Astrocyte (in vitro differentiated cells and primary cell): ENCODE measurements at places on chromosomes 1 and 21. TPM values are rescaled to one million over a fixed set of nuclear protein-coding genes. Genes with fewer than 3 reads are reported as not detected.

CCDC185 gene
- total RNA-seq = not detected in 2 replicates

DNA sequence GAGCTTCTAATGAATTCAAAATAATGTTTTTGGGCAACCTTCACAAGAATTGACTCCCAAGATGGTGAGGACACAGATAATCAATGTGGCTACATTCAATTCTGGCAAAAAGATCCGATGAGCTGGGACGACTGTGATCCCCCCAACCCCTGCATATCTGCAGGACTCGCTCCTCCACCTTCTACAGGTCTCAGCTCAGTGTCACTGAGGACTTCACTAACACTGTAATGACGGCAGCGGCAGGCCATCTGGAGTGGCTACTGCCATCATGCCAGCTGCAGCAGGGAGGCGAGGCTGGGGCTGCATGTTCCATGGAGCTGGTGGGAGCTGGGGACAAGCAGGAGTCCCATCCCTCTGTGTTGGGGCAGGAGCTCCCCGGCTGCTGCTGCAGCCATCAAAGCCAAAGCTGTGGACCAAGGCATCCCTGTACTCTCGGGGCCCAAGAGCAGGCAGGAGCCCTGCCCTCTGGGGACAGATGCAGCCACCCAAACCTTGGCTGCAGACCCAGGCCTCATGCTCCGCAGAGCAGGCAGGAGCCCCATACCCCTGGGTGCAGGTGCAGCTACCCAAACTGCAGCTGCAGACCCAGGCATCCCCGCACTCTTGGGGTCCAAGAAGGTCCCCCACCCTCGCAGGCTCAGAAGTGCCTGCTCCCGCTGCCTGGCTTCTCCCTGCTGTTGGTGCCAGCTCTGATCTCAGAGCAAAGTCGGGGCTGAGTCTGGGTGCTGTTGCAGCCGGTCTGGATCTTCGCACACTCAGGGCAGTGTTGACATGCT lies 12.2 kb upstream of the DHRS3 start:
- DNase-seq = no peak

DNA sequence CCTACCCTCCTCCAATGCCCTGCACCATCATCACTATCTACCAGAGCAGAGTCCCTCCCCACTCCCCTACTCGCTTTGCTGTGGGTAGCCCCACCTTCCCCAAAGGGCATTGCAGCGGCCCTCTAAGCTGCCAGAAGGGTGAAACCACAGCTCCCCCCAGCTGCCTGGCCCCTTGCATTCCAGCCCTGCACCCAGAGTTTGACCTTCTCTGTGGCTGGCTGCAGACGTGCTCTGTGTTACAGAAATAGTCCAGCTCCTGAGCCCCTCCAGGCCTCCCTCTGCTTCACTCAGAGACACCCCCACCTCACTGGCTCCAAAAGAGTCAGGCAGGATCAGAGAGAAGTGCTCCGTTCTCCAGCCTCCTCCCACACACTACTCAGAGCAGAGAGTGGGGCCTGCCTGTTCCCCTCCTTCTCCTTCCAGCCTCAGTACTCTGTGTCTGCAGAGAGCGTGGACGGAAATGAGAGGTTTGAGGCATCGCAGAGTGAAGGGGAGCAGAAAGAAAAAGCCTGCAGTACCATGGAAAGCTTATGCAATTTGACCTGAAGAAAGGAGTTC lies 63.2 kb downstream of the PLEKHA6 start:
- DNase-seq = peak; percentile 81

DNA sequence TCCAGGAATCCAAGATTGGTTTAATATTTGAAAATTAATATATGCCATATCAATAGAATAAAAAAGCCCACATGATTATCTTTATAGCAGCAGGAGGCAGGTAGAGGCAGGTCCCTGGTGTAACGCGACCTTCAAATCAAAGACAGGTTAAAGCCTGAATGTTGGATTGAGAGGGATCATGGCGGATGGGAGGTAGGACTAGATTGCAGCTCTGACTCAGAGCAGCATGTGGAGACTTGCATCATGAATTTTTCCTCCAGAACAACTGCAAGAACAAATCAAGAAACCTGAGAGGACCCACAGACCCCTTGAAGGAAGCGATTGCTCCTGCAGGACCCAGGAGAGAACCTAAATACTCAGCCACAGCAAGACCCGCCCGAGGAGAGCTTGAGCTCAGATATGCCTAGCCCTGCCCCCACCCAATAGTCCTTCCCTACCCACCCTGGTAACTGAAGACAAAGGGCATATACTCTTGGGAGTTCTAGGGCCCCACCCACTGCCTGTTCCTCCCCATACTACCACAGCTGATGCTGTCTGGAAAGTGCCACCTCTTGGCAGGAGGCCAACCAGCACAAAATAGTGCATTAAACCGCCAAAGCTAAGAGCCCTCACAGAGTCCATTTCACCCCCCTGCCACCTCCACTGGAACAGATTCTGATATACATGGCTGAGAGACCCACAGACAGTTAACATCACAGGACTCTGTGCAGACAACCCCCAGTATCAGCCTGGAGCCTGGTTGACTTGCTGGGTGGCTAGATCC lies 19.5 kb downstream of the S100B start:
- DNase-seq = no peak

GRCh38 chr1:230189341-230189740 lies 122.3 kb downstream of the GALNT2 start:
- DNase-seq = no peak

DNA sequence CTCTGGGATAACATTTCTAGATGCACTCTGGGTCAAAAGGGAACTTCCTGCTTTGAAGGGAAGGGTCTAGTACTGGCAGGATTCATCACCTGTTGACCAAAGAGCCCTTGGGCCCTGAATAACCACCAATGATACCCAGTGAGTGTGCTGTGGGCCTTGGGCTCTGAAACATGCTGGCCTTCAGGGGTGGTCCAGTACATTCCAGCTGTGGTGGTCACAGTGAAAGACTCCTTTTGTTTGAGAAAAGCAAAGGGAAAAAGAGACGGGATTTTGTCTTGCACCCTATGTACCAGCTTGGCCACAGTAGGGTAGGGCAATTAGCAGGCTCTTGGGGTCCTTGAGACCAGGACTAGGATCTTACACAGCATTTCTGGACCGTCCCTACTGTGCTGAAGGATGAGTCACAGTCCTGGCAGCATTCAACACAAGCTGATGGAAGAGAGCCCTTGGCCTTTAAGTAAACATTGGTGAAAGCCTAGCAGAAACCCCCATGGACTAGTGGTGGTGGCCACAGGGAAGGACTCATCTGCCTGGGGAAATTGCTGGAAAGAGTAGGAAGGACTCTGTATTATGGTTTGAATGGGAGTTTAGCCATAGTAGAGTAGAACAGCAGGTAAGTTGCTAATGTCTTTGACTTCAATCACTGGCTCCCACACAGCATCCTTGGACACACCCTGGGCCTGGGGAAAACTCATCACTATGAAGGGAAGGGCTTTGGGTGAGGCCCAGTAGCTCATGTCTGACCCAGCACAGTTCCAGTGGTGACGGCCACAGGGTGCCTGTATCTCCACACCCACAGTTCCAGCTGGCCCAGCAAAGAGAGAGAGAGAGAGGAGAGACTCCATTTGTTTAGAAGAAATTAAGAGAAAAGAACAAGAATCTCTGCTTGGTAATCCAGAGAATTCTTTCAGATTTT lies 87.5 kb downstream of the COL24A1 start:
- DNase-seq = peak; percentile 51

SNX7 gene
- 38.9 and 39.9 TPM in 2 replicates for total RNA-seq

TNFRSF8 gene
- 0.16 and 0.22 TPM in 2 replicates for total RNA-seq

DNA sequence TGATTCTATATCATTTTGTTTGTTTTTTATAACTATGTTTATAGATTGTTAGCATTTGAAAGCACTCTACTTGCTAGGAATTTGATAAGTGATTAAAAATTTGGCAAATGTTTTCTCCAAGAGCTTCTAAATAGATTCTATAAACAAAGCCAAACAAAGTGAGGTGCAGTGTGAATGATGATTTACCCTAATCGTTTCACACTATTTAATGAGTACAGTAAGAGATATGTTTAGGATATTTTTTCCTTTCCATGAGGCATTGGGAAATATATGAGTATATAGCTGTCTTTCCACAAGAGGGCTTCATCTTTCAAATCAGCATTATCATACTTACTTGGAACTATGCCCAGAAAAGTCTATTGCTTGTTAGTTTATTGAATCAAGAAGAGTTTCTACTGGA lies 277.0 kb upstream of the BRINP3 start:
- DNase-seq = peak; percentile 40

DNA sequence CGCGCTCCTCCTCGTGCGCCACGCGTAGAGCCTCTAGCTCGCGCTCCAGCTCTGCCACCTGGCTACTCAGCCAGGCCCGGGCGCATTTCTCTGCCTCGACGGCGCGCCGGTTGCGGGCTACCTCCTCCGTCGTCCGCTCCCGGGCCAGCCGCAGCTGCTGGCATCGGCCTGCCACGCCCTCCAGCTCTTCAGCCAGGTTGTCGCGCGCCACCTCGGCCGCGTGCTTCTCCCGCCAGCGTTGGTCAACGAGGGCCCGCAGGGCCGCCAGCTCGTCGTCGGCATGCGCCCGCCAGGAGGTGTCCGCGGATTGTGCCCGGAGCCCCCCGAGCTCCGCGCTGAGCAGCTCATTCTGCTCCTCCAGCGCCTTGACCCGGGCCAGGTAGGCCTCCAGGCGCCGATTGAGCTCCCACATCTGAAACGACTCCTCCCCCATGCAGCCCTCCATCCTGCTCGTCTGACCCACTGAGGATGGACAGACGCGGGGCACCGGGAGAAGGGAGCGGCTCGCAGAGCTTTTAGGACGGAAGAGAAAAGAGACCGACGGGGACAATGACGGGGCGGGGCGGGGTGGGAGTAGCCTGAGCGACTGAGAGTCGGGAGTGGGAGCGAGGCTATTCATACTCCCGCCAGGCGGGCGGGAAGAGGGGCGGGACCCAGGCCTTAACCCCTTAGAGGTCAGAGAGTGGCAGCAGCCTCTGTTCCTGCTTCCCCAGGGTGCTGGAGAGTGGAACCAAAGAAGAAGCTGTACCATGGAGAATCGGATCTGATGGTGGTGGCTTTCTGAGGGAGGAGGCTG lies at the start of gene NES:
TSS of gene NES (minus strand) at position 588 of the 796 bp plus-strand sequence. CDS start at position 445, 143 bp downstream.
- no peak for DNase-seq

- DNase-seq = peak; percentile 83
These were observed at the start of gene SMIM12 for GRCh38 chr1:34859446-34860200. SMIM12 (minus strand) TSS chr1:34859749; CDS start chr1:34855977, 3,772 bp downstream.

DNA sequence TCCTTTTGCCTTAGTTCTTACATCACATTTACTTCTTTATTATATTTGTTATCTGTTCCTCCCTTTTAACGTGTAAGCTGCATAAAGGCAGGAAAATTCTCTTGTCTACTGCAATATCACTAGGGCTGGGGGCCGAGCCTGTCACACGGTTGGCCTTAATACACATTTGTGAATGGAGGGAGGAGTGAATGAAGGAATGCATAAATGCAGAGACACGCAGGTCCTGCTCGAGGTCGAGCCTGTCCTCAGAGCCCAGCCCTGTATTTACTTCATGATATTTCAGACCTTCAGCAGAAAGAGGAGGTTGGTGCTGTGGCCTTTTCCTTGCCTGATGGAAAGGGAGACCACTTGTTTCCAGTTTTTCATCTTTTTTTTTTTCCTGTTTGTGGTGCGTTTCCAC lies 671.3 kb downstream of the PTPRU start:
- no peak for DNase-seq

DNA sequence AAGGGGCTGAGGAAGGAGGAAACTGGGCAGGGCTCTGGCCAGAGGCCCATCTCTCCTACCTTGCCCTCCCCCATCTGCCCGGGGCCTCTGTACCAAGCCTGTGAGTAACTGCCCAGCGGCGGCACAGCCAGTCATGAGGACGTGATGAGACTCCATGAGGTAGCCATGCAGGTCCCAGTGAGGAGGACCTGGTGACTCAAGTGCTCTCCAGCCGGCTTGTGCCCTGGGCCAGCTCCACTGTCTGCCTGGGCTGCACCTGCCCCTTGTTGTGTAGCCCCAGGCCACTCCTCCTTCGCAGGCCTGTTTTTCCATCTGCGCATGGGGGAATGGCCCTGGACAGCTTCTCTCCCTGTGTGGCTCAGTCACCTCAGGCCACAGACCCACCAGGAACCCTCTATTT lies 42.0 kb upstream of the PADI1 start:
- no peak for DNase-seq

DNA sequence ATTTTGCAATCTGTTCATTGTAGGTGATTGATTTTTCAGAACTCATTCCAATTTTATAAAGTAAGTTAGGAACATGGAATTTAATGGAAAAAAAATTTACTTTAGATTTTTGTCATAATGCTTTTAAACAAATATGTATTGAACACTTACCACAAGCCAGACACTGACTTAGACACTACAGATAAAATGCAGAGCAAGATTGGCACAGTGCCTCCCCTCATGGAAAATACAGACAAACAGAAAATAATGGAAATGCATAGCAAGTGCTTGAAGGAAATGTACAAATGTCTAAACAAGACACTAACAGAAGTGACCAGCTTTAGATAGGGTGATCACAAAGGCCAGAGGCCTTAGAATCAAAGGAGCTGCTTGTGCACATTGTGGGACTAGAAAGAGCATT lies 260.5 kb upstream of the ADGRL2 start:
- no peak for DNase-seq

PHC2 gene
- 112 and 113 TPM in 2 replicates for total RNA-seq

FCRL5 gene
- total RNA-seq = not detected in 2 replicates

DNA sequence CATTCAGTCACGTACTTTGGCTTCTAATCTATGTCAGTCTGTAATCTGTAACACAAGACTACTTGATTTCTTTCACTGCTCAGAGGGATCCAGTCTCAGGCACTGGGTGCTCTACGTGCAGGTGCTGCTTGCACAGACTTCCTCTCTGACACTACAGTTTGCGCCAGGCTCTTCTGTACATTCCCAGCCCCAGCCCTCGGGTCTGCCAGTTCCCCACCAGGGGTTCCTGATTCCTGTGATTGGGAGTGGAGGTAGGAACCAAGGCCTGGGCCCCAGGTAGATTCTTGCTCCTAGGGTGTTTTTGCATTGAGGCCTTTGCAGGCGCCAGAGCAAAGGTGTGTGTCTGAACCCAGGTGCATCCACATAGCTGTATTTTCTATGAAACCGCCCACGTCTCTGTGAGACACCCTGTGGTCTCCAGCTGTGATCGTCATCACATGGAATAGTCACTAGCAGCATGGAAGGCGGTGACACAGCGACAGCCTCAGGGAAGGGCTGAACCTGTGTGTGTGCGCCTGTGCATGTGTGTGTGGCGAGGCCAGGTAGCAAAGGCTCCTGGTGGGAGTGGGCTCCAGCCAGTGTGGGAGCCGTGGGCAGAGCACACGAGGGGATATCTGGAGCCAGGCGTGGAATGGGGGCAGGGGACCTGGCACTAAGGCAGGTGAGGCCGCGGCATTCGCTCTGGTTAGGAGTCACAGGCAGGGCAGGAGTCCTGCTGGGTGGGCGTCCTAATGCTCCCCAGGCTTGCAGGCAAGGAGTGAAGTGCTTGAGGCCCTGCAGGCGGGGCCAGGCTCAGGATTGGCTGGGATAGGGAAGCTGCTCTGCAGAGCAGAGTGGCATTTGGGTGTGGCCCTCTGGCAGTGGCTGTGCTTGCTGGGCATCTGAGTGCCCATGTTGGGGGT lies 5.2 kb downstream of the GJC2 start:
- DNase-seq = no peak

GRCh38 chr1:62727656-62728407 lies 39.6 kb upstream of the DOCK7 start:
- DNase-seq = peak; percentile 49

DNA sequence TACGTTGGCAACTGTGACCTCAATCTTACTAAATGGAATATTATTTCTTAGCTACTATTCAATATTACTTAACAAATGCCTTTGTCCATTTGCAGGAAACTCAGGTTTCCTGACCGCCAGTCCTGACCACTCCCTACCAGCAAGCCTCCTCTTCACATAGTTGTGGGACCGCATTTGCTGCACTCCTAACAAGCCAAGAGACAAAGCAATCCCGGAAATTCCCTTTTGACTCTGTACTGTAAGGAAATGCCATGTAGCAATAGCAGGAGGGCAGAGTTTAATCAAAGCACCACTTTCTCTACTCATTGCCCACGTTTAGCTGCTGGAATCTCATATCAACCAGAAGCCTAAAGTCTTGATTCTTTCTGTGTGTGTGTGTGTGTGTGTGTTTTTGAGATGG lies 28.1 kb upstream of the ACBD6 start:
- DNase-seq = peak; percentile 93
